ENCODE measurements at places on chromosomes 12 and 14. TPM values are rescaled to one million over a fixed set of nuclear protein-coding genes. Genes with fewer than 3 reads are reported as not detected.

PKP2 gene
- not detected for polyA plus RNA-seq

IKZF4 gene
- 4.7 TPM for polyA plus RNA-seq

KRT7 gene
- polyA plus RNA-seq, result 1.0 TPM

TMEM63C gene
- polyA plus RNA-seq, result not detected

RNASE4 gene
- polyA plus RNA-seq, result 15.8 TPM

SERPINA10 gene
- polyA plus RNA-seq, result not detected

CD163 gene
- not detected for polyA plus RNA-seq

KIF5A gene
- 0.38 TPM for polyA plus RNA-seq

SDR9C7 gene
- not detected for polyA plus RNA-seq

SELPLG gene
- 9.8 TPM for polyA plus RNA-seq

HOXC12 gene
- not detected for polyA plus RNA-seq

SLC10A1 gene
- not detected for polyA plus RNA-seq

JAG2 gene
- 0.17 TPM for polyA plus RNA-seq

NKX2-1 gene
- not detected for polyA plus RNA-seq

CISTR gene
- polyA plus RNA-seq, result not detected

ALG10 gene
- polyA plus RNA-seq, result 4.9 TPM

GATC gene
- 25.9 TPM for polyA plus RNA-seq

BTG1 gene
- 89.7 TPM for polyA plus RNA-seq

TRHDE gene
- polyA plus RNA-seq, result 90.7 TPM

KRT3 gene
- polyA plus RNA-seq, result not detected
